Glomerular endothelial cell (primary cell): ENCODE measurements at places on chromosomes 7 and 10. TPM values are rescaled to one million over a fixed set of nuclear protein-coding genes. Genes with fewer than 3 reads are reported as not detected.
A peak's percentile ranks its signal among the peaks of the same experiment; 100 is the strongest.

The CAMK1D gene
- total RNA-seq, result 2.0 and 2.8 TPM in 2 replicates

The CALCR gene
- not detected in 2 replicates for total RNA-seq

The CARD11 gene
- 3.5 and 4.6 TPM in 2 replicates for total RNA-seq

The BAMBI gene
- total RNA-seq, result 6.7 and 6.8 TPM in 2 replicates

The CDHR1 gene
- 0.15 and 1.3 TPM in 2 replicates for total RNA-seq

The TMEM213 gene
- not detected in 2 replicates for total RNA-seq

The GTPBP10 gene
- 8.6 and 9.0 TPM in 2 replicates for total RNA-seq

The DCLRE1A gene
- total RNA-seq, result 2.9 and 3.7 TPM in 2 replicates

The LIPK gene
- total RNA-seq, result not detected in 2 replicates

DNA sequence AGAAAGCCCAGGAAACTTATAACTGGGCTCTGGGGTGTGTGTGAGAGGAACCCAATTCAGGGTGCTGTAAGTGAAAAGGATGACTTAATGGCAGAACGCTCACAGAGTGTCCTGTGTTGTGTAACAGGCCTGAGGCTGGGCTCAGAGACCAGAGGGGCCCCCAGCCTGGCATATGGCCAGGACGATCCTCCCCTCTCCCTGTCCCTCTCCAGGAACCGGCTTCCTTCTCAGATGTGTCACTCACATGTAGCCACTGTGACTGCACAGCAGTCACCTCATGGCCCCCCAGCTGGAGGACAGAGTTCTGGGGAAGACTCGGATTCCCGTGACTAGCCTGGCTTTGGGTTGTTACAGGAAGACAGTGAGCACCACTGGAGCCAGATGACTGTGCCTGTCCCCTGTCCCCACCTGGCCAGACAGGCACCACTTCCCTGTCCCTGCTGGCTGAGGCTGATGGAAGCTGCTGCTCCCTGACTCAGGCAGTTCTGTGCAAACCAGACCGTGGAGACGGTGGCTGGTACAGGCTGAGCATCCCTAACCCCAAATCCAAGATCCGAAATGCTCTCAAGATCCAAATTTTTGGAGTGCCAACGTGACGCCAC is 220.5 kb downstream of the MLLT10 start:
- DNase-seq, result no peak

DNA sequence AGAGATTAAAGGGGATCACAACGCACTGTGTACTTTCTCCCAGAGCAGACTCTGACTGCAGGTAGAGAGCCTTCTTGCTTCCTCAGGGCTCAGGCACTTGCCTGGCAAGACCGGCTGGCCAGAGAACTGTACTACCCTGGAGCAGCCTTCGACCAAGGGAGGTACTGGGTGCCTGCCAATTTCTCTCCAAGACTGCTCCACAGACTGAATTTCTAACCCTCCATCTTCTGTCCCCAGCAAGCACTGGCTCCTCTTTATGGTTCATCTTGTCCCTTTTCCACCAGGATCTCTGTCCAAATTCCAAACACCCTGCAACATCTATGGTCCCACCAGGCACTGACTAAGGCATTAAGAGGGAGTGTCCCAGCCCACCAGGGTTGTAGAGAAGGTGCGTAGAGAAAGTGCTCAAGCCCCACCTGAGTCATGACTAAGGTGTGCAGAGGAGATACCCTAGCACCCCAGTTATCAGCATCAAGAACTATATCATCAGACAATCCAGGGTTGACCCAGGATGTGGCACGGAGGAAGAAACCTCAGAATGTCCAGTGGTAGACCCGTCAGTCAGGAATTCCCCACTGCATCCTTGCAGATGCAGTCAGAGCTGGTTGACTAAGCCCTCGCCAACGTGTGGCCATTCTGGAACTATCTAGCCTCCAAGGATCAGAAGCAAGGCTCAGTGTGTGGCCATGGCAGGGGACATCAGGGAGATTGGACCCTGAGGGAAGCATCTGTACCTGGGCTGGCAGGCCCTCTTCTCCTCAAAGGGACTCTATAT is 60.9 kb upstream of the CAMK2B start:
- DNase-seq, result no peak

DNA sequence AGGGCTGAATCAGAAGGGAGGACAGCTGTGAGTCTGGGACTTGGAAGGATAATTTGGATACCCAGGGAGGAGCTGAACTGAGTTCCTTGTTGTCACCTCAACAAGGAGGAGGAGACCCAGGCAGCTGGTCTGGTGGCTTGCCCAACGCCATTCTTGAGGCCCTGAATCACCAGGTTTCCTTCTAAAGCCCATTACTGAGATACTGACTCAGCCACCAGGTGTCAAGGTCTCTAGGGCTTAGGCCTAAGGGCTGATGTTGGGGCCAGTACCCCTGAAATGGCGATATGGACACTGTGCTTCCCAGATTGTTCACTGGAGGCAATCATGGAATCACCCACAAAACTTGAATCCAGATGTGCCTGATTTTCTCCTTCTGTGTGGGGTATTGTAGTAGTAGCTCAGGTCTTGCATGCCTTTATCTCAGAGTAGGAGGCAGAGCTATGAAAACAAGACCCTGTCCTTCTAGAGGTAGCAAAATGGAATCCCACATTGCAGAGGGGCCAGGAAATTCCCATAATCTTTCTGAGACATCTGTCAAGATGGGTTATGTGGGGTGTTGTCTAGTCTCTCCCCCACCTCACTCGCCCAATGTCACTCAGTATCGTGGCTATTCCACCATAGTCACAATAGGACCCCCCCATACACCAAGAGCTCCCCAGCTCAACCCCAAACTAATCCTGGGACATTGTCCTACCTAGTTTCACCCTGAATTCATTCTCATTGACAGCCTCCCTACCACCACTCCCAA is 1.8 kb upstream of the ATG9B start:
- no peak for DNase-seq

DNA sequence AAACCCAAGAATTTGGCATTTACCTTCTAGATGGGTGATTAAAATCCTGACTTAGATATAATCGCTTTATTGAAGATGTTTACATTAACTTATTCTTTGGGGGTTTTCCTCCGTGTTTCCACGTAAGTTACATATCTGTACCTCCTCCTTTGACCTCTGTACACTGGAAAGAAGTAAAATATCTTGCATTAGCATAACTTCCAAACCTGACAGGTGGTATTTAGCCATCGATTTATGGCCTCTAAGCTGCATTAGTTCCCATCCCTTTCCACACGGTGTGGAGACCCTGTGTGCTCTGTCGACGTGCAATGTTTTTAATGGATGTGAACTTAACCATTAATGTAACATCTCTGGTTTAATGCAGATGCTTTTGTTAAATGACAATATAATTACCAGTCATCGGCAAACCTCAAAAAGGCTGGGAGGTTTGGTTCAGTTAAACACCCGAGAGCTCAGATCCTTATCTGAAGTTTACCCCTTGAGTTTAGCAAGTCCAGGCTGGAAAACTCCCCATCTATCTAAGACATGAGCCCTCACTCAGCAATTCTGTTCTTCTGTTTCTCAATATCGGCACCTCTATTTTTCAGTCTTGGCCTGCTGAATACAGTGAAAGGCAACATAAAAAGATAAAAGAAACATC is 295.2 kb downstream of the GATA3 start:
- DNase-seq, result no peak

DNA sequence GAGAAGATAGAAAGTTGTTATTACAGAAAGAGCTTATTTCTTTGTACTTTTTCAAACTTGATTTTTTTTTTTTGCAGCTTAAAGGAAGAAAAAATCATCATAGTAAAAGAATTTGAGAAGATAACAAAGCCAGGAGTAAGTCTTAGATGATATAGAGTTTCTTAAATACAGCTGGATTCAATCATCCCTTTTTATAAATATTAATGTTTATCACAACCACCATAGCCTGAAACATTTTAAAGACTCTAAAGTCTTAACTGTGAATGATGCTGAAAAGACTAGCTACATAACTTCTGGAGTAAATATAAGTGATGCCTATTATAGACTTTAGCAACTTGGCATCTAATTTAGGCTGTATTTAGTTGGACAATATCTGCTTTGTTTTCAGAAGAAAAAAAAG is 54.8 kb upstream of the FGL2 start:
- DNase-seq, result no peak

GRCh38 chr7:33959676-33960075 is 54.3 kb downstream of the BMPER start:
- DNase-seq, result no peak

DNA sequence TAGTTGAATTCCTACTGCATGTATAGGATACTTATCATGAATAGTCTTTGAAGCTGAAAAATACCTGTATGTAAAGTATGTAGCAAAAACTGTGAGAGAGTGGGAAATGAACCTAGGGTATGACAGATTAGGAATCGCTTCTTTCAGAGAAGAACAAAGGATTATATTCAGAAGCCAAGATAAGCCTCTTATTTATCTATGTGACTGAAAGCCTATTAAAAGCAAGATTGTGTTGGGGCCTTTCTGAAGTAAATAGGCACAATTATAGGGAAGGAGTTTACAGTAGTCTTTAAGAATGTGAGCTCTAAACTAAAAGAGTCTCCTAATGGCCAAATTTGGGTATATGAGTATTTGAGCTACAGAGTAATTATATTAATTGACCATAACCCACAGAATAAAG is 102.1 kb downstream of the MTERF1 start:
- no peak for DNase-seq

DNA sequence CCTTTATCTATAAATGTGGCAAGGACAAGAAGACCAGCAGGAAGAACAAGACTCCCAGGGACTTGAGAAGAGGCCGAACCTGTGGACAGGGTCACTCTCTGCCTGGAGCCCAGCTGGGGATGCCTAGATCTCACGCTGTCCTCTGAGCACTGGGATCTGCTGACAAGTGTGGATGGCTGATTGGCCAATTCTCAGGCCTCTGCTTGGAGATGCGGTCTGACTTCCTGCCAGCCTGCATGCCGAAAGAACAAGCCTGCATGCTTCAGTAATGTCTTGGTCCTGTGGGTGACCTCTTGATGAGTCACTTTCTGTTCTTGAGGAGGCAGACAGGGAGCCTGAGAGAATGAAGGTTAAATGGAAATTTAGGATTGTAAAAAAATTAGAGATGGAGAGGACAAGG is 84.7 kb downstream of the TMEM178B start:
- no peak for DNase-seq

DNA sequence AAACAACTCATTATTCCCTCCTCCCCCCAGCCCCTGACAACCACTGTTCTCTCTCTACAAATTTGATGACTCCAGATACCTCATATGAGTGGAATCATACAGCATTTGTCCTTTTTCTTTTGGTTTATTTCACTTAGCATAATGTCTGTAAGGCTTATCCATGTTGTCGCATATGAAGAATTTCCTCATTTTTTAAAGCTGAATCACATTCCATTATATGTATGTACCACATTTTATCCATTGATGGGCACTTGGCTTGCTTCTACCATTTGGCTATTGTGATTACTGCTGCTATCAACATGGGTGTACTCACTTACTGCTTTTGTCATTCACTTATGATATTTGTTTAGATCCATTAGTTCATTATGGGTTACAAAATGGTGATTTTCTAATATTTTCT is 112.8 kb downstream of the BUB3 start:
- DNase-seq, result no peak

GRCh38 chr7:74615933-74616780 is 41.4 kb upstream of the GTF2I start:
- no peak for DNase-seq

DNA sequence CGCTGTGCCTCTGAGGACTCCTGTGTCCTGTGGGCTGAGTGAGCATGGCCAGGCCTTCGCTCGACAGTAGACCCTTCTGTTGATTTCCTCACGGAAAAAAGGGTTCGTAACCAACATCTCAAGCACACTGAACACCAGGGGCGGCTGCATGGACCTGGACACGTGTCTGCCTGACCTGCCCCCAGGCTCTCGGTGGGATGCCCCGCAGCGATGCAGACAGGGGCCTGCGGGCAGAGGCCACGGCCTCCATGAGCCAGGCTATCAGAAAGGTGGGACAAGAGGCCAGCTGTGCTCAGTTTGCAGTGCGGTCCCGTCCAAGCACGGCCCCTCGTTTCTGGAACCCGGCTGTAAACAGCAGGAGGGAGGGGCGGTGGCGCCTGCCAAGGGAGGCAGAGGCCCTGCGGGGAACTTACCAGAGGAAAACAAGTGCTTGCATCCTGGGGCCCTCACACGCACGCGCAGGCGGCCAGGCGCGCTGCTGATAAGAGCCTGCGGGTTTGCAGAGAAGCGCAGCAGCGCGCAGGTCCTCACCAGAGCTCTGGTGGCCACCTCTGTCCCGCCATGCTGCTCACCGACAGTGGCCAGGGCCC is 10.6 kb downstream of the GPR146 start:
- no peak for DNase-seq

DNA sequence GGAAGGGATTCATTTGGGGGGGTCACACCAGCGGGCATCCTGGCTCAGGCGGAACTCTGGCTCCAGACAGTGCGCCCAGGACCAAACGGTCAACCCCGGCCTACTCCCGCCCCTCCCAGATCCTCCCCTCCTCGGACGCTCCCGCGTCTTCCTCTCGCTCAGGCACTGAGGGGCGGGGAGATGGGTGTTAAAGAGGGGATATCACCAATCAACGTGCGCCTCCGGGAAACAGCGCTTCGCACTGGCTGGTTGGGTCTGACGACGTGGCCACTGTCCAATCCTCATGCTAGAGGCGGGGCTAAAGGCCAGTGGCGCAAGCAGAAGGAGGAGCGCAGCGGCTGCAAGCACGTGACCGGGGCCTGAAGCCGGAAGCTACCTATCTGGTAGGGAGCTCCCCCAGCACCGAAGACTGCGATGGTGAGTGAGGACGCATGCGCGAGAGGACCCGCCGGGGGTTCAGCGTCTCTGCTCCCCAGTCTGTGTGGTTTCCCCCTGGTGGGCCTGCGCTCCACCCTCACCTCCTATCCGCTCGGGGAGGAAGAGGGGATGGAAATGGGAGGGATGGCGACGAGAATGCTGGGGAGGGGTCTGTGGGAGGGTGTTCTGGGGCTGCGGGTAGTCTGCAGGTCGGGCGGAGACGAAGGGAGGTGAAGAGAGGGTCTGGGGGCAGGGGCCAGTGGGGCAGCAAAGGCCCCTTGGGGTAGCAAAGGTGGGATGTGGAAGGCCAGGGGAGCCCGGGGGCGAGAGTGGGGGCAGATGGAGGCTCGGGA is at the start of gene LAMTOR4:
Gene LAMTOR4 (plus strand): TSS at position 360 of the 770 bp plus-strand sequence. CDS start 55 bp downstream, at position 415.
- DNase-seq, result peak; percentile 82

- DNase-seq, result no peak
Measured at GRCh38 chr10:78298835-78299234, 265.2 kb downstream of the RPS24 start.

GRCh38 chr7:43925984-43926797 is at the start of gene UBE2D4:
UBE2D4 (plus strand) TSS chr7:43926436; CDS start chr7:43926533, 97 bp downstream.
- DNase-seq, result no peak

DNA sequence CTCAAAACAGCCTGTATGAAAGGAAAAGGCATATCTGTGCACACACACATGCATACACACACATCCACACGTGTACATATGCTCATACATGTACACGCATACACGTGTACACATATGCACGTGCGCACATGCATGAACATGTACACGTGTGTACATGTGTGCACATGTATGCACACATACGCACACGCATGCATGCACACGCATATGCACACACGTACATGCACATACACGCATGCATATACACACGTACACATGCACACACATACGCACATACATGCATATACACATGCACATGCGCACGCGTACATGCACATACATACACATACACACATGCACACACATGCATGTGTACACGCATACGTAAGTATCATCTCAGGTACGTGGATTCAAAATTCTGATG is 19.4 kb downstream of the DIP2C start:
- no peak for DNase-seq

- DNase-seq, result no peak
Measured at GRCh38 chr7:149884541-149884940, 10.8 kb downstream of the ATP6V0E2 start.
